ENCODE measurements at places on chromosomes 16 and 17.

DNA sequence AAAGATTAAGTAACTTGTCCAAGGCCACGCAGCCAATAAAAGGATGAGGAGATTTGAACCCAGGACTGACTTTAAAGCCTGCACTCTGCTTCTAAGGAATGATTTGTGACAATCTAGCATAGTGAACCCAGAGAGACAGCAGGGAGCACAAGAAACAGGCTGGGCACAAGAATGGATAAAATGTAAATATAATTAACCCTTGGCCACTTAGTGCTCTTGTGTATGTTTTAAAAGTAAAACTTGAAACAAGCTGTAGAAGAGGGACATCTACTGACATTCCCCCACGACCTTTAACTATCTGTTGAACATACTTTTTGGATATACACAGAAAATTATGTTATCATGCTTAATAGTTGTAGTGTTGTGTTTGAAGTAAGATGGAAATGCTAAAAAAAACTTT lies 141.9 kb upstream of the PMFBP1 start:
- no peak for DNase-seq

GRCh38 chr16:50967827-50968612 lies 183.1 kb downstream of the SALL1 start:
- DNase-seq = no peak

GRCh38 chr17:59160157-59161025 lies 4.8 kb downstream of the PRR11 start:
- peak; percentile 24 for DNase-seq

DNA sequence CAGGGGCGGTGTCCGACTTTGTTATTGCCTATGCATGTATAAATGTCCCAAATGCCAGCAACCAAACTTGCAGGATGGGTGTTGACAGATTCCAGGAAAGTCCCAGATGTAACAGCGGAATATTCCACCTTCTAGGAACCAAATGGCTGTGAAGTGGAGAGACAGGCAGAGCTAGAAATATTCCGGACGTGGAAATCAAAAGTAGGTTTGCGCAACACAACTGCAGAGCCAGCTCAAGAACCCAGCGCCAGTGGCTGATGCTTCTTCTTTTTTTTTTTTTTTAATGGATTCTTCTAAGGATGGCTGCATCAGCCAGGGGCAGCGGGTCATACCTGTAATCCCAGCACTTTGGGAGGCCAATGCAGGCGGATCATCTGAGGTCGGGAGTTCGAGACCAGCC lies 601.7 kb downstream of the MAF start:
- DNase-seq = no peak

DNA sequence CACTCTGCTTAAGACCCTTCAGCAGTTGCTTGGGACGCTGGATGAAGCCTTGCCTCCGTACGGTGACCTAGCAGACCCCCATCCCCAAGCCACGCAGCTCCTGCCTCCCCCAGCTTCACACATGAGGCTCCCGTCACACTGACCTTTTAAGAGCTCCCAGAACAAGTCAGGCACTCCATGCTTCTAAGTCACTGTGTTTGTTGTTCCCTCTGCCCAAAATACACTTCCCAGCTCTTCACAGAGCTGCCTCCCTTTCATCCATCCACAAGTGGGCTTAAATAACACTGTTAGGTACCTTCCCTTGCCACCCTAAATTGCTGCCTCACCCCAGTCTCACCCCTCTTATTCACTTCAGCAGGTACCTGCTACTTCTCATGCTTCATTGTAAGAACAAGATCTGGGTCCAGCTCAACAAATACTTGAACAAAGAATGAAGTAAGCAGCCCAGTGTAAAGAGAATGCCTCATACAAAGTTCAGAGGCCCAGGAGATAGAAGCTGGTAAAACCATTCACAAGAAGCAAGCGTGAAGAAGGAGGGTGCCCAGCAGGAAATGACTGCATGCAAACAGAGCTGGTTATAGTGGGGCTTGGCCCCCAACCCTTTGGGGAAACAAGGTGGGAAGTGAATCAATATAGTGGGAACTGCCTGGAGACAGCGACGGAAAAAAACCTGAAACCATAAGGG lies 5.8 kb downstream of the ZC3H7A start:
- DNase-seq = no peak

GRCh38 chr17:81927152-81927652 lies 333 bp downstream of the MAFG start:
- DNase-seq = no peak

DNA sequence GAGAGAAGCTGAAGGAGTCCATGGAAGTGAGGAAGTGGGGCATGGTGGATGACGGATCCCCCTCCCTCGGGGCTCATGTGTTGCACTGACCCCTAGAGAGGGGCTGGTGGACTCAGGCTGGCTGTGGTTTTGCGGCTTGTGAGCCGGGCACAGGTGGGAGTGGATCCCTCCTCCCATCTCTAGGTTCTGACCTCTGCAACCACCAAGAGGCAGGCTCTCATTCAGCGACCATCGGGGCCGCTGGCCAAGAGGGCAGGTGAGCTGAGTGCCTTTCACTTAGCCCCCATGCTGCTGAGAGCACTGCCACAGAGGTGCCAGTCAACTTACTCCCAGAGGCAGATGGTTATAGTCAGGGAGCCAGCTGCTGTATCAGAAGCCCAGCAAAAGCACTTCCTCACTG lies 67.3 kb downstream of the SCNN1B start:
- DNase-seq = no peak

DNA sequence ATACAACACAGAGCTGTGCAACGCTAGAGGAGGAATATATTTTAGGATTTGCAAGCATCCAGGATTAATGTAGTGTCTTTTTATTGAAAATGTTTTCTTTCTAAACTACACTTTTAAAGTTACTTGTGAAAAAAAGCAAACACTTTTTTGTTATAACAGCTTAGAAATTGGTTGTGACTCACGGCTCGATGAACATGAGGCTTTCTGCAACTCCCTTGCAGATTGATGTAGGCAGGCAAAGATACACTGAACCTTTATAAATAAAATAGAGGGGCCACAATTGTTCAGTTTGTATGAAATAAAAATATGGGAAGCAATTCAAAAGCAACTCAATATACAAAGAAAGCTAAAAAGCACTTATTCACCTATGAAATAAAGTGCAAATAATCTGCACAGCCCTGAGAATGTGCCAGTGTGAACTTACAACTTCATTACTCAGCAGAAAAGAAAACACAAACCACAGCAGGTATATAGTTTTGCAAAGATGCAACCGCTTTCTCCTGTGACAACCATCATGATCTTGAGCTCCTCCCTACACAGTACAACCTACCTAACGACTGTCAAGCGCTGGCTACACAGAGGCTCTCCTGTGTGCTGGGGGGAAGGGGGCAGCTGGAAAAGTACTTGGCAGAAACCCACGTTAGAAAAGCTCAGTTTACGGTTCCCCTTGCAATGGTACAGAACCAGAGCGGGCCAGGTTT lies 948 bp downstream of the LUC7L start:
- no peak for DNase-seq

- DNase-seq = peak; percentile 85
These were observed 2.0 kb downstream of the TRIM47 start for GRCh38 chr17:75876190-75876937.

GRCh38 chr16:50473356-50473945 lies 74.7 kb upstream of the NKD1 start:
- no peak for DNase-seq

- DNase-seq = no peak
These were observed 20.7 kb upstream of the PRM1 start for GRCh38 chr16:11301645-11302501.

- no peak for DNase-seq
These were observed 204.3 kb downstream of the RAB11FIP4 start for GRCh38 chr17:31595666-31596381.

GRCh38 chr17:10060526-10060925 lies 137.9 kb downstream of the GAS7 start:
- no peak for DNase-seq

DNA sequence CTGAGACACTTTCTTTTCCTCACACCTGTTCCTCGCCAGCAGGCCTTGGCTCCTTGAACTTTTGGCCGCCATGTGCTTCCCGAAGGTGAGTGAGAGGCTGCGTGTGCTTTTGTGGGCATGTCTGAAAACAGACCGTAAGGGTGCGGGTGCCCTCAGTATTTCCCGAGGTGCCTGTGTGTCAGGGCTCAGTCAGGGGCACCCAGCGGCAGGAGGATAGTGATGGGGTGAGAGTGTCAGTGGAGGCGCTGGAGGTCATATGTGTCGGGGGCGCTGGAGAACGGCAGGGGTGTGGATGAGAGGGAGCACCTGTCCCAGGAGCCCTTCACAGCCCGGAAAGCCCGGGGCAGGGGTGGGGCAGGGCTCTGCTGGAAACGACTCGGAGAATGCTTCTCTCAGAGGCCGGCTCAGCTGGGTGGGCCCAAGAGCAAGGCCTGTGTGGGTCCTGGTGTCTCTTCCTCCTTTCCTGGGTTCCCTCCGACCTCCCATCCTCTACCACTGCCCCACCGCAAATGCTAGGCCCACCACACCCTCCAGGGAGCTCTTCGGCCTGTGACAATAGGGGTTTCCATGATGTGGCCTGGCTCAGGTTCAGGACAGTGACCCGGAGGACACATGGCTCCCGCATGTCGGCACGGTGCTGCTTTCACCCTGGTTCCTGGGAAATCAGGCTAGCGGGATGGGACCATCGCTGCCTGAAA lies 451 bp downstream of the IL32 start:
- DNase-seq = peak; percentile 89

DNA sequence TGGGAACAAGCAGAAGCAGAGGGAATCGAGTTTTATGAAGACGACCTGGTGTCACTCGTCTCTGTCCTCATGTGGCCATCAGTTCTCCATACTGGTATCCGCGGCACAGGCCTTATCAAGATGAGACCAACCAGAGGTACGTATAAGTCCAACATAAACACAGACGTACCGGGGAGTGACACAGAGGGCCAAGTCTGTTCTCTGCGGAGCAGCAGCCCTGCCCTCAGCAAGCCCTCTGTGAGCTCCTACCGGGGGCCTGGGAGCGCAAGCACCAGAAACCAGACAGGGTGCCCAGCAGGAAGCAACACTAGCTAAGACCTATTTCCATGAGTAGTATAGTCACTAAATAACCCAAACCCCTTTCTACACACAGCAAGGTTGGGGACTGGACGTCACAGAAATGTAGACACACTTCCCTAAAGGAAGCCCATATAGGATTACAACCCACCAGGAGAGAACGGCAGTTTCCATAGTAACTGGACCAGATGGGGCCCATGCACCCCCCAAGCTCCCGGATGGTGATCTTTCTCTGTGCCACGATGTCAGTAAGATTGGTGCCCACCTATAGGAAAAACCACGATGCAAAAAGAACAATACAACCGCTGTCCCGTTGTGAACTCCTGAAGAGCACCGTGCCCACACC lies 911 bp downstream of the ARL16 start:
- DNase-seq = no peak

DNA sequence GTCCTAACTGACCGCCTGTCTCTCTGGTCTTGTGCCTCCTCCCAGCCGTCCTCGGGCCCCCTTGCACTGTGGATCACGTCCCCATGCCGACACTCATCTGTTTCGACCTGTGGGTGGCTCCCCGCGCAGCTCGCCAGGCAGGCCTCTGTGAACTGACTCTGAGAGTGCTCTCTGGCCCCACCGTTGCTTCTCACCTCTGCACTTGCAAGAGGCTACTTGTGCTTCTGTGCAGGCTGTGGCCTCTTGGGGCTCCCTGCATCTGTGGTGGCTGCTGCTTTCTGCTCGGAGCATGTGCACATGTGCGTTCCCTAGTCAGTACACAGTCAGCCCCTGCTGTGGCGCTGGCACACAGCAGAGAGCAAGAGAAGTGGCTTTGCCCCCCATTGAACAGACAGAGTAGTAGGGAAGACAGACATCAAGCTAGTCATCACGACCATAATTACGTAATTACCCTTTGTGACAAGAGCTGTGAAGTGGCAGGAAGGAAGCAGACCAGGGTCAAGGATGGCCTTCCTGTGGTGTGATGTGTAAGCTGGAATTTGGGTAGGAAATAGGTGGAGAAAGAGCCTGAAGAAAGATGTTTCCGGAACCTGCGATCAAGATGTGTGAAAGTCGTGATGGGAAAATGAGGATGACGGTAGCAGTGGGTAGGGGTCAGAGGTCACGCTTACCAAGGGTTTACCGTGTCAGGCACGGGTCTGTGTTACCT lies 256.0 kb upstream of the CACNG5 start:
- DNase-seq = no peak

- no peak for DNase-seq
These were observed 27.7 kb downstream of the RTN4RL1 start for GRCh38 chr17:1997289-1997926.

- DNase-seq = no peak
These were observed 27.3 kb downstream of the TXNDC11 start for GRCh38 chr16:11715246-11715947.

GRCh38 chr17:7674934-7675333 lies 12.4 kb downstream of the TP53 start:
- no peak for DNase-seq

GRCh38 chr16:81785138-81785924 lies 6.2 kb downstream of the PLCG2 start:
- no peak for DNase-seq

GRCh38 chr17:78325076-78325687 lies 34.7 kb downstream of the SOCS3 start:
- DNase-seq = no peak

DNA sequence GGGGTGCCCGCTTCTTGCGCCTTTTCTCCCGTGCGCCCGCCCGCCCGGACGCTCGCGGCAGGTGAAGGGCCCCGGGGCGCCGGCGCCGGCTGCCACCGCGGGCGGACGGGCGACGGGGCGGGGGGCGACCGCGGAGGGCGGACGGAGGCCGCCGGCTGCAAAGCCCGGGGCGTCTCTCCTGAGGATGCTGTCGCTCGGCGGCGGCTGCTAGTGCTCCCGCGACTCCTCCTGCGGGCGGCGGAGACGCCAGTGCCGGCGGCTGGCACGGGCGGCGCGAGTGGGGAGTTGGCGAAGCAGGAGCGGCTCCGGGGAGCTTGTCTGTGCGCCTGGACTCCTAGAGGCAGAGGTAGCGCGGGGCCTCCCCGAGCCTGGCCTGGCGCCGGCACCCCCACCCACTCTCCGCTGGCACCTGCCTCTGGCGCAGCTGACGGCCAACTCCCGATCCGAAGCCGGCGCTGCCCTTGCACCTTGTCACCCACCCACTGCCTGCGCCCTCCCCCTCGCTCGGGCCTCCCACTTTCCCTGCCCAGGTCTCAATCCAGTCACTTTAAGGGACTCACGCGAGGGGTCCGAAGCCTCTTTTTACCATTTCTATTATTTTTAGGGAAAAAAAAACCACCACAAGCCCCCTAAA lies at the start of gene FAM20A:
FAM20A (minus strand) TSS at position 437 of the 634 bp plus-strand sequence. CDS start 701 bp downstream, outside the sequence.
- DNase-seq = peak; percentile 58

DNA sequence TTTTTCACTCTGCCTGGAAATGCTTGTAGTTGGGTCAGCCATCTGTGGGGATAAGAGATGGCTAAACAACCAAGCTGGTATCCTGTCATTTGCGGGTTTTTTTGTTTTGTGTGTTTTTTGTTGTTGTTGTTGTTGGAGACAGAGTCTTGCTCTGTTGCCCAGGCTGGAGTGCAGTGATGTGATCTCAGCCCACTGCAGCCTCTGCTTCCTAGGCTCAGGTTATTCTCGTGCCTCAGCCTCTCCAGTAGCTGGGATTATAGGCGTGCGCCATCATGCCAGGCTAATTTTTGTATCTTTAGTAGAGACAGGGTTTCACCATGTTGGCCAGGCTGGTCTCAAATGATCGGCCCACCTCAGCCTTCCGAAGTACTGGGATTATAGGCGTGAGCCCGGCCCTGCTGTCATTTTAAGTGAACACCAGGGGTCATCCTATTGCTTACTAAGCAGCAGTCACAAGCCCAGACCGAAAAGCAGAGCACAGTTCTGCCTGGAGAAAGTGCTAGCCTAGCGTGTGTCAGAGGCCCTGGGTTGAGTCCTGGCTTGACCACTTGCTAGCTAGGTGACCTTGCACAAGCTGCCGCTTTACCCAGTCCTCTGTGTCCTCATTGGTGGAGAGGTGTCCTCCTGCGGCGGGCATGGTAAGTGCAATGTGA lies 4.6 kb downstream of the SMCR8 start:
- DNase-seq = no peak

All from activated CD8-positive, alpha-beta memory T cell treated with anti-CD3 and anti-CD28 coated beads for 24 hours (primary cell).